ENCODE measurements at places on chromosomes 12 and 14.

DNA sequence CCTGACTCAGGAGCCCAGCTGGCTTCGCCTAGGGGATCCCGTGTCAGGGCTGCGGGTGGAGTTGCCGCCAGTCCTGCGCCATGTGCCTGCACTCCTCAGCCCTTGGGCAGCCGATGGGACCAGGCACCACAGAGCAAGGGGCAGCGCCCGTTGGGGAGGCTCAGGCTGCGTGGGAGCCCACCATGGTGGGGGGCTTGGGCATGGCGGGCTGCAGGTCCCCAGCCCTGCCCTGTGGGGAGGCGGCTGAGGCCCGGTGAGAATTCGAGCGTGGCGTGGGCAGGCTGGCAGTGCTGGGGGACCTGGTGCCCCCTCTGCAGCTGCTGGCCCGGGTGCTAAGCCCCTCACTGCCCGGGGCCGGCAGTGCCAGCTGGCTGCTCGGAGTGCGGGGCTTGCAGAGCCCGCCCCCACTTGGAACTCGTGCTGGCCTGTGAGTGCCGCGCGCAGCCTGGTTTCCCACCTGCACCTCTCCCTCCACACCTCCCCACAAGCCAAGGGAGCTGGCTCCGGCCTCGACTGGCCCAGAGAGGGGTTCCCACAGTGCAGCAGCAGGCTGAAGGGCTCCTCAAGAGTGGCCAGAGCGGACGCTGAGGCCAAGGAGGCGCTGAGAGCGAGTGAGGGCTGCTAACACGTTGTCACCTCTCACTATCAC lies 135.1 kb upstream of the SEL1L start:
- no peak for DNase-seq

GRCh38 chr12:124921200-124922031 lies 7.0 kb upstream of the UBC start:
- no peak for DNase-seq

DNA sequence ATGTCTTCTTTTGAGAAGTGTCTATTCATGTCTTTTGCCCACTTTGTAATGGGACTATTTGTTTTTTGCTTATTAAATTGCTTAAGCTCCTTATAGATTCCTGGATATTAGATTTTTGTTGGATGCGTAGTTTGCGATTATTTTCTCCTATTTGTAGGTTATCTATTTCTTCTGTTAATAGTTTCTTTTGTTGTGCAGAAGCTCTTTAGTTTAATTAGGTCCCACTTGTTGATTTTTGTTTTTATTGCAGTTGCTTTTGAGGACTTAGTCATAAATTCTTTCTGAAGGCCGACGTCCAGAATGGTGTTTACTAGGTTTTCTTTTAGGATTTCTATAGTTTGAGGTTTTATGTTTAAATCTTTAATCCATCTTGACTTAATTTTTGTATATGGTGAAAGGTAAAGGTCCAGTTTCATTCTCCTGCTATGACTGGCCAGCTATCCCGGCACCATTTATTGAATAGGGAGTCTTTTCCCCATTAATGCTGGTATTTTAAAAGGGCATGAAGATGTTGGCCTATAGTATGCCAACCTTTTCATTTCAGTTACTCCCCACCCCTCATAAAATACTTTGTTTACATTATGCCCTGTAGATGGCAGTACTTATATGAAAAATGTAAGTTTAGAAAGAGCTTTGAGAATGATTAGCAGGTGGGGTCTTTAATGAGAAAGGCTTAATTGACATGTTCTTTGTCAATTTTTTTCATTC lies 62.9 kb upstream of the PSMA6 start:
- DNase-seq: peak; percentile 11

DNA sequence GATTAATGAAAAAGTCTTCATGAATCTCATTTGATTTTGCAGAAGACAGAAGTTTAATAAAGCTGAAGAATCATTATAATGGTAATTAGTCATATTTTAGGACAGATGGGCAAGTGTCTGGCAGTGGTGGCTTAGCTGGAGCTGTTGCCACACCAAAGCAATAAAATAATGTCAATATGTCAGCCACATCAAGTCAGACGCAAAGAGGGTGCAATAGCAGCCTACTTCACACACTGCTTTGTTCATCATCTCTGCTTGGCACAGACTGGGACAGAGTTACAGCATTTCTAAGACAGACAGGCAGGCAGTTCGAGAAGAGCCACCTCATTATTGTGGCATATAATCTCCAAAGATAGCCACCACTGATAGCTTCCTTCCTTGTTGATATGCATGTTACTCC lies 16.9 kb upstream of the KRR1 start:
- DNase-seq: no peak

GRCh38 chr12:92466391-92467305 lies 236.1 kb upstream of the PLEKHG7 start:
- DNase-seq: no peak

- no peak for DNase-seq
These were observed 806.8 kb downstream of the AACS start for GRCh38 chr12:125871811-125872594.

DNA sequence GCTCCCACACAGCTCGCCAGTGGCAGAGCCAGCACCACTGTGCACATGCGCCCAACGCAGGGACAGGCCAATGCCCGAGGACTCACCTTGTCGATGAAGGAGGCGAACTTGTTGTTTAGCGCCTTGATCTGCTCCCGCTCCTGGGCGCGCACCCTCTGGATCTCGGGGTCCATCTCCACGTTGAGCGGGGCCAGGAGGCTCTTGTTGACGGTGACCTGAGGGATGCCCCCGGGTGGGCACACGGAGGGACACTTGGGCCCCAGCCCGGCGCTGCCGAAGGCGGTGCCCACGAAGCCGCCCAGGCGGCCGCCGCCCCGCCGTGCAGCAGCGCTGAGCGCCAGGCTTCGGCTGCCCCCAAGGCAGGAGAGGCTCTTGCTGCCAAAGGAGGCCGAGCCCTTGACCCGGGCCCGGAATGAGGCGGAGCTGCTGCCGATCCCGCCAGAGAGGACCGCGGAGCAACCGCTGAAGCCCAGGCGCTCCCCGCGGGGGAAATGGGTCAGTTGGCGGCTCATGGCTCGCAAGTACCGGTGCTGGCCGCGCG lies at the start of gene KRT72:
KRT72 (minus strand) TSS at position 523 of the 541 bp plus-strand sequence; CDS start at position 512, 11 bp downstream.
- no peak for DNase-seq

DNA sequence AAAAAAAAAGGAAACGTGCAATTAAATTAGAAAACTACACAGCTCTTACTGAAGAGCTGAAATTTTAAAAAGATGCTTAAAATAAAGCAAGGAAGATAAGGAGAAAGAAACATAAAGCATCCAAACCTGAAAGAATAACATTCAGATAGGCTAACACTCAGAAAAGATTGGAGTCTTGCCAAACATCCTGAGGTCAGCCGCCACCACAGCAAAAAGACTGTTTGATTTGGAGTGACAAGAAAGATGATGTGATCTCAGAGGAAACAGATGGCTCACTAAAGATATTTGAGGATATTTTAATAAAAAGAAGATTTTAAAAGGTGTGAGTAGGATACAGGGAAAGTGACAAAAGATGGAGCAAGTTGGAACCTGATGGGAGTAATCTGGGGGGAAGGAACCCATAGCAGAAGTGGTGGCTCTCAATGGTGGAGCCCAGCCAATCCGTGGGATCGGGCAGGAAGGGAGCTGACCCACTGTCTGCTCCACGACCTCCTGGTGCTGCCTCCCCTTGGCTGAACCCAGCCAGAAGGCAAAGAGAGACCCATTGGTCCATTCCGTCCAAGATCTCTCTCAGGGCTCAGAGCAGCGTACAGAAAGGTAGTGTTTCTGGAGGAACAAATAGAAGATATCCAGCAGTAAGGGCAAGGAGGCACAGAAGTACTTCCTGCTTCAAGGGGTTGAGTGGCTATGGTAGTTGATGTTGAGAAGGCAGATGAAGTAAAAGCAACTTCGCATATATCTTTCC lies 469.6 kb downstream of the RGS6 start:
- peak; percentile 4 for DNase-seq

GRCh38 chr12:47397664-47398281 lies 308.1 kb downstream of the RPAP3 start:
- DNase-seq: no peak
